Renal pelvis (tissue), 12 donors: ENCODE measurements at places on chromosomes 11 and 22.

- no peak for DNase-seq
These were observed 1484.2 kb downstream of the BRD1 start for GRCh38 chr22:48343461-48343860.

- DNase-seq = no peak
These were observed 182.2 kb downstream of the IGLL1 start for GRCh38 chr22:23397613-23398567.

DNA sequence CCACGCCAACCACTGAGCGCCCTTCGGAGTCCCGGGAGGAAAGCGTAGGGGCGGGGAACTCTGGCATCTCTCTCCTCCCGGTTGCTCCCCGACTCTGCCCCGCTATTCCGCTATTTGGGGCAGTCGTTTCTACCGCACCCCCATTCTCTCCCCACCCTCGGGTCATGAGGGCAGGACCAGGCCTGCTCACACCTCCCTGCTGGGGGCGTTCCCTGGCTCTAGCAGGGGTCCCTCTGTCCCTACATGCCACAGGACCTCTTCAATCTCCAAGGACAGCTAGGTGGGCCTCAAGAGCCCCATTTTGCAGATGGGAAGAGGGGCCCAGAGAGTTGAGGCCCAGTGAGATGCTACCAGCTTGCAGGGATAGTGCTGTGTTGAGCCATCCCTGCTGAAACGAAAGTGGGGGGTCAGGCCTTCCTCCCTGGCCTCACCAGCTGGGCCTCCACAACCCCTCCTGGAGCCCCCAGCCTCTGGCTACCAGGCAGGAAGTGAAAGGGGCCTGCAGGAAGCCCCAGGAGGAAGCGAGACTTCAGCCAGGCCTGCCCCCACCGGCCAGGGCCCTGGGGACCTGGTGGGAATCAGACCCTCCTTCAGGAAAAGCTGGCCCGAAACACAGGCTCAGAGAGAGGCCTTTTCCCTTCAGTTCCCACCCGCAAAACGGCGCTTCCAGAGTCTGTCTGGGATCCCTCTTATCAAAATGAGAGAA, 5.5 kb upstream of the SHISA8 start:
- no peak for DNase-seq

- no peak for DNase-seq
These were observed 1.2 kb upstream of the DUSP8 start for GRCh38 chr11:1573077-1573902.

- DNase-seq = no peak
These were observed 2.9 kb downstream of the THYN1 start for GRCh38 chr11:134250246-134250645.

DNA sequence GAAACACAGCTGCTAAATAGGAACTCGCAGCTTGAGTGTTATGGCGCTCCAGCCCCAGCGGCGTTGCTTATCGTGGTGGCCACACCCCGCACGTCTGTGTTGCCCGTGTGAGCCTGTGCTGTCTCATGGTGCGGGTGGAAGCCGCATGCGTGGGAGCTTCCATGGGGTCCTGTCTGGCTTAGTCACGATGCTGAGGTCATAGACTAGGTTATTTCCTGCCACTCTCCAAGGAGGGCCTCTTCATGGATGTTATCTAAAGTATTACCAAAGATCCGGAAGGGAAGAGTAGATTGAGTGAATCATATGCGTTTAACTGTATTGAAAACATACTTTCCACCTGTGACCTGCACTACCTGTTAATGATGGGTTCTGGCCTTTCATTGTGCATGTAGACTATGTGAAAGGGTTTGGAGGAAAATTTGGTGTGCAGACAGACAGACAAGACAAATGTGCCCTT, 21.7 kb downstream of the CTTN start:
- DNase-seq = no peak

GRCh38 chr22:27748349-27748748, 53.2 kb downstream of the MN1 start:
- no peak for DNase-seq

DNA sequence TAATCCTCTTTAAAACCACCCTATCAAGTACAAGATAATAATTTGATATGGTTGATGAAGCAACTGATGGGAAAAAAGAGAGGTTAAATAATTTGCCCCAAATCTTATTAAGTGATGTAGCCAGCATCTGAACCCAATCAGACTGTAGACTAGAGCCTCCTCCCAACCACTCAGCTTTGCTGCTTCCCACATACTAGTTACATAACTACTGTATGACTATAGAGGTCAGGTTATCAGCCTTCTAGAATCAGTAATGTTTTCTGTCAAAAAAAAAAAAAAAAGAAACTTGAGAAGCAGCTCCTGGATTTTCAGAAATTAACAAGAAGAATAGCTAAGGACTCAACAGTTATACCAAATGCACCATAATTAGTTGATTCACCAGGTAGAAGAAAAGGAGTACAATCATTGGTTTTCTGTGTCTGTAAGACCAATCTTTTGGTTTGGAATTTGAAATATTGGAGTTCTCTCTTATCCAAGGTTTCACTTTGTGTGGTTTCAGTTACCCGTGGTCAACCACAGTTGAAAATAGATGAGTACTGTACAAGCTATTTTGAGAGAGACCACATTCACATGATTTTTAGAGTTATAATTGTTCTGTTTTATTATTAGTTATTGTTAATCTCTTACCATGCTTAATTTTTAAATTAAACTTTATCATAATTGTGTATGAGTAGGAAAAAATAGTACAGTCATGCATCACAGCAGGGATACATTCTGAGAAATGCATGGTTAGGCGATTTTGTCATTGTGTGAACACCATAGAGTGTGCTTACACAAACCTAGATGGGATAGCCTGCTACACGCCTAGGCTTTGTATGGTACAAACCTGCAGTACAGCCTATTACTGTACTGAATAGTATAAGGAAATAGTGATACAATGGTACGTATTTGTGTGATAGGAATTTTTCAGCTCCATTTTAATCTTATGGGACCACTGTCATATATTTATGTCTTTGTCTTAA, 72.2 kb downstream of the PDHX start:
- no peak for DNase-seq

GRCh38 chr11:9130297-9130696, 38.9 kb upstream of the SCUBE2 start:
- no peak for DNase-seq

DNA sequence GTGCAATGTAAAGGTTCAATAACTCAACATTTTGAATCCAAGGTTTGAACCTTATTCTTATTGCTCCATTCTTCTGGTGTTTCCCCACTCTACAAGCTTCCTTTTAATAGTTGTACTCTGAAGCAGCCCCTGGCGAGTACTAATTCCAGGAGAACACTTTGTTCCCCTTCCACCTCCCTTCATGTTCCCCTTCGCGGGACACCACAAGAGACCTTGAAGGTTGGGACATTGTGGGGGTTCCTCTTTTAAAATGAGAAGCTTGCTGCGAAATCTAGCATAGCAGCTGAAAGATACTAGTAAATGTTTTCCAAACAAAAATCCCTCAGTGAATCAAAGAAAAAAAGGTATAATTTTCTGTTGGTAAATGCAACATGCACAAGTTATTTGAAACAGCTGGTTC, 626.3 kb upstream of the LRRC4C start:
- DNase-seq = no peak

DNA sequence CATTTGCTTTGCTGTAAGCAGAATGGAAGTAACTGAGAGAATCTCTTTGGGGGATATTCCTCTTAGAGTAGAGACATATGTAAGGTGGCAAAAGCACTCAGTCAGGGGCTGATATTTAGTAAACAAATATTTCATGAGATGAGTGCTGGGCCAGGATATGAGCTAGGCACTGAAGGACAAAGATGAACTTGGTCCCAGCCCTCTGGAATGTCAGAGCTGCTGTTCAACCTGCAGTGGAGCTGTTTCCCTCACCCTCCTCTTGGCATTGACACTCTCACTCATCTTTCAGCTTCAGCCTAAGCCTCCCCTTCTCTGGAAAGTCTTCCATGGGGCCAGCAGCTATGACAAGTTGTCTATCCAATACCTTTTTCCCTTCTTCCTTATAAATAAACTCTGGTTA, 22.2 kb downstream of the RASSF10 start:
- no peak for DNase-seq

- DNase-seq = no peak
These were observed 4.9 kb downstream of the CRYAB start for GRCh38 chr11:111906680-111907079.

DNA sequence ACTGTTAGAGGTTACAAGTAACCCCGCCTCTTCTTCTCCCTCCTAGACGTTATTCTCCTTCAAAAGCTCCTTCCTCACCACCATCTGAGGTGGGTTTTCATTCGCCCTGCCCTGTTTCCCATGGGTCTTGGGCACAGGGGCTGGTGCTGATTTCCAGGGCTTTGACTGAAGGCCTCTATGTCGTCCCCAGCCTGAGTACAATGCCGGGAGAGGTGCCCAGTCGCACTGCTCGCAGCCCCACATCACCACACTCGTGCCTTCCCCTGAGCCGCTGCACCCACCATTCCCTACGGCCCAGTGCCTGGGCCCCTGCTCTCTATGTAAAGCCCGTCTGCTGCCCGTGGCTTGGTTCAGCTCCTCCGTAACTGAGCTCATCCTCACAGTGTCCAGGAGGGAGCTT, 169.8 kb downstream of the DSCAML1 start:
- DNase-seq = no peak
